ENCODE measurements at places on chromosomes 6 and 20.

- peak; percentile 67 for DNase-seq
Measured at GRCh38 chr6:144585217-144585814, 300.2 kb downstream of the UTRN start.

DNA sequence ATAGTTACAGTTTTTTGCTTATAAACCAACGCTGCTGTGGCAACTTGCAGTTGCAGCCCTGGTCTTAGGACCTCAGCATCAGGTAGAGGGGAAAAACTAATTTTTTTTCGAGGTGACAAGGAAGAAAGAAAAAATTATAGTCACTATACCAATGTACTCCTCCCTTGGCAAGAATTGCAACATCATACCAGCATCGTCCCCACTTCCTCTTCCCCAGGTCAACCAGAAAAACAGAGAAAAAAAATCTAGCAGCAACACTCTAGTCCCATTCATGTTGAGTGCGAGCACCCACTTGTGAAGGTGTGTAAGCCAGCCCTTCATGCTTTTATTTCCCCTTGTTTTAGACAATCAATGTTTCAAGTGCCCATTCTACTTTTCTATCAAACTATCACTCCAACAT, 13.1 kb upstream of the DCBLD1 start:
- no peak for DNase-seq

GRCh38 chr20:17648315-17648646, 33.8 kb downstream of the RRBP1 start:
- no peak for DNase-seq

DNA sequence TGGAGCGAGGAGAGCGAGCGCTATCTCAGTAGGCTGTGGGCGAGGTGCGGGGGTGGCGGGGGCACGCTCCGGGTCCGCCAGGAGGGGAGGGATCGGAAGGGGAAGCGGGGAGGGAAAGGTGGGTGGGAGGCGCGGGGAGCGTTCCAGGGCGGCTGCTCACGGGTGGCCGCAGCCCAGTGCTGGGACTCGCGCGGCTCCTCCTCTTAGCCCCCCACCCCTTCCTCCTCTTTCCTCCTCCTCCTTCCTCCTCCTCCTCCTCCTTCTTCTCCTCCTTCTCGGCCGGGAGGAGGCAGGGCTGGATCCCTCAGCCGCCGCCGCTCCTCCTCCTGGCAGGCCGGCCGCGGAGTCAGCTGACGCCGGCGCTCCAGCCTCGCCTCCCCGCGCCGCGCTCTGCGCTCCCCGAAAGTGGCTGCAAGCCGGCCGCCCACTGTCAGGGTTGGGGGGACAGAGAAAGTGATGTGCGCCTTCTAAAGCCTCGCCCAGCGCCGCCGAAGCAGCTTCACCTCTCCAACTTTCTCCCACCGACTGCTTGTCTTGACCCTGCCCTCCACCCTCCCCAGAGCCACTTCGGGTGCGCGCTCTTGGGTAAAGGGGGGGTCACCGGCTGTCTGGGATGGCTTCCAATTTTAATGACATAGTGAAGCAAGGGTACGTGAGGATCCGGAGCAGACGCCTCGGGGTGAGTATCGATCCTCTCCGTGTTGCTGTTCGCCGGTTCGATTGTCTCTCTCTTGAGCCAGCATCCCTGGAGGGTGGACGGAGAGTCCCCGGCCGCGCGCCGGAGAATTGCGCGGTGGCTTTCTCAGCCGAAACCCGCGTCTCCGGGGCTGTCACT, at the start of gene DOK5:
DOK5 (plus strand) TSS at position 260 of the 835 bp plus-strand sequence; CDS start at position 614, 354 bp downstream.
- peak; percentile 71 for DNase-seq

DNA sequence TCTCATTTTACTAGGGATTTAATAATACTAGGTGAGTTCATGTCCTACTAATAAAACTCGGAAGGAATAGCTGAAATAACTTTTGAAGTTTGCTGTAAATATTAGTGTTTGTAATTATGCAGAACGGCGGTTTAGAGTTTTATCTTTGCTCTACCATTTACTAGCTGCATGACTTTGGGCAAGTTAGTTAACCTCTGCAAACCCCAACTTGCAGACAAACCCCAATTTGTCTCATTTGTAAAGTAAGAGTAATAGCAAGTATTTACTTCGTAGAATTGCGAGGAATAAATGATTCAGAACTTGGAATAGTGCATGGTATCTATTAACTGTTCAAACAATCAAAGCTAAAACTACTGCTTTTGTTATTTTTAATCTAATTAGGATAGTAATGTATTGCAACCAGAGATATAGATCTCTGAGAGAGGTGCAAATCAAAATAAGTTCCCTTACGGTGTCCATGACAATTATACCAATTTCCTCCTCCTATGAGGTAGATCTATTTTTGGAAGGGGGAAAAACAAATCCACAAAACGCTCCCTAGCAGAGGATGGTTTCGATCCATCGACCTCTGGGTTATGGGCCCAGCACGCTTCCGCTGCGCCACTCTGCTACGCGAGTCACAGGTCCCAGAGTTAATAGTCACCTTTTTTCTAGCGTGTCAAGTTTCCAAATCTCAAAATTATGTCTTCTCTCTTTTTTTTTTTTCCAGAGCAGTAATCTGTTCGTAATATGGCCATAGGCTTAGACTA, 35.1 kb upstream of the BTN3A2 start:
- peak; percentile 70 for DNase-seq

DNA sequence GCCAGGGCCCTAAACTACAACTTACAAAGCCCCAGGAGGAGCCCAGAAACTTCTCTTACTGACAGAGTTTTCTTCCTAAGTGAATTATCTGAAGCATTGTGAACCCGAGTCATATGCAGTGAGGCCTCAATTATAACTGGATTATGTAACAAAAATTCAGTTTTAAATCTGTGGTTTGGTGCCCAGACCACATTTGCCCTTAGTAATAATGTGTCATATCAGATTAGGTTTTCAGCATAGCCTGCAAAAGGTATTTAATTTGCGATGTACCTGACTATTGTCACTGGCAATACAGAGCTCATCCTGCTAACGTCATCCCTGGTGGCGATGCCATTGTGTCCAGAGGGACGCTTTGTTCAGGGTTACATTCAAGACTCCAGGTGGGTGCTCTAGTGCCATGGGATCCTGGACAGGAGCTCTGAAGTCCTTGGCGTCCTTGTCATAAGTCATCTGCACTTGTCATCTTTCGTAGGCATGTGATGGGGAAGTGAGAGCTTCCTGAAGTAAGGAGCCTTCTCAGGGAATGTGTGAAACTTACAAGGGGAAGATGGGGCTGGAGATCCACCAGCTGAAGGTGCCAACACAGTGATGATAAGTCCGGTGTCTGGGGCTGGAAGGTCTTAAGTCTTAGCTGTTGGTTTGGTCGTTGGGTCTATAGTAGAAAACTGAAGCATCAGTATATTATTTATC, 65.1 kb downstream of the HIVEP1 start:
- no peak for DNase-seq

- no peak for DNase-seq
Measured at GRCh38 chr6:111727041-111727440, 121.4 kb upstream of the TRAF3IP2 start.

GRCh38 chr6:129713806-129714333, 3.9 kb upstream of the ARHGAP18 start:
- no peak for DNase-seq

- peak; percentile 17 for DNase-seq
Measured at GRCh38 chr6:15536198-15536955, 126.5 kb downstream of the DTNBP1 start.

- peak; percentile 61 for DNase-seq
Measured at GRCh38 chr6:1797801-1798200, 188.1 kb downstream of the FOXC1 start.

DNA sequence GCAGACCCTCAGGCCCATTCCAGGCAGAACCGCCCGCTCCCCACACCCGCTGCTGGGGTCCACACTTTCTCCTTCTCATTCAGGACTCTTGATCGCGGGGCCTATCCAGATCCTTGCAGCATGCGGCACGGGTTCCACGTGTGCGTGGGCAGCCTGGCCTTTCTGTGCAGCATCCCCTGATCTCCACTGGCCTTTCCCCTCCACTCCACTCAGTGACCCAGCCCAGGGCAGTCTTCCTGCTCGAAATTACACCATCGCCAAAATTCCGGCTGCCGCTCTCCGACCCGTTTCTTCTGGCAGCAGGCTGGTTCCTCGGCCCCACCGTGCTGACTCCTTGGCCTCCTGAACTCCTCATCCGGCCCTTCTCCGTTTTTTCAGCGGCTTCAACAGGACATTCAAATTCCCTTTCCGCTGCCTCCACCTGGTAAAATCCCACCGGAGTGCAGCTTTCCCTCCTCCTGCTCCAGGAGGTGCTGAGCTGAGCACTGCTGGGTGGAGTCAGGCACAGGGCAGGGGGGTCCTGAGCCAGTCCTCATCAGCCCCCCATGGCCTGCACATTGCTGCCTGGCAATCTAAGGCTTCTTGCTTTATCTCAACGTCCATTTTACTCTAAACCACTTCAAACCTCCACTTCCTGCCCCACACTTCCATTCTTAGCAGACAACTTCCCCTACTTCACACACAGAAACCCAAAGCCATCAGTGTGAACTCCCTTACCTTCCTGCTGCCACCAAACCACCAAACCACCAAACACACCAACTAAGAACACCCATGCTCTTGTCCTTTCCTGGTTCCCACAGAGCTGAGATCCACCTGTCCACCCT, 9.0 kb downstream of the SFT2D1 start:
- DNase-seq, result no peak

- no peak for DNase-seq
Measured at GRCh38 chr6:20924911-20925543, 390.8 kb downstream of the CDKAL1 start.

DNA sequence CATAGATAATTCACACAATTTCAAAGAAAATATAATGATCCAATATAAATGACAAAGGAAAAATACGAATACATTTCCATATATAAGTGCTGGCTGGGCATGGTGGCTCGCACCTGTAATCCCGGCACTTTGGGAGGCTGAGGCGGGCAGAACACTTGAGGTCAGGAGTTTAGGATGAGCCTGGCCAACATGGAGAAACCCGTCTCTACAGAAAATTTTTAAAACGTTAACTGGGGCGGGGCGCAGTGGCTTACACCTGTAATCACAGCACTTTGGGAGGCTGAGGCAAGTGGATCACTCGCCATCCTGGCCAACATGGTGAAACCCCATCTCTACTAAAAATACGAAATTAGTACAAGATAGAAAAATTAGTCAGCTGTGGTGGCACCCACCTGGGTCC, 14.9 kb upstream of the MAPK13 start:
- DNase-seq, result no peak

GRCh38 chr6:89566008-89566800, 72.3 kb downstream of the LYRM2 start:
- DNase-seq, result no peak

GRCh38 chr6:151721146-151721545, 86.3 kb upstream of the ESR1 start:
- DNase-seq, result peak; percentile 66

DNA sequence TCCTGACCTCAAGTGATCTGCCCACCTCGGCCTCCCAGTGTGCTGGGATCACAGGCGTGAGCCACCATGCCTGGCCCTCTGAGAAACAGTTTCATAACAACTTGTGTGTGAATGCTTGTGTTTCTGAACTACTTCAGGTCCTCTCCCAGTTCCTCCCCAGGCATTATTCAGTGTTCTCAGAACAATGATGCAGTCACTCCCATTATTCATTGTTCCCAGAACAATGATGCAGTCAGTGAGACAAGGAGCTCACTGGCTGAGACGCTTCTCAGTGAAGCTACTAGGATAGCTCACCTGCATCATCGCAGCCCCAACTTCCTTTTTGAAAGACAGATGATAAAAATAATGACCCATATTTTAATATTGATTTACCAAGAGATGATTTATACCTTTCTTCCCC, 71.5 kb downstream of the NDUFAF5 start:
- DNase-seq, result no peak

- DNase-seq, result no peak
Measured at GRCh38 chr6:154394571-154394970, 38.0 kb upstream of the IPCEF1 start.

- no peak for DNase-seq
Measured at GRCh38 chr20:47154089-47154488, 202.4 kb downstream of the ZMYND8 start.

DNA sequence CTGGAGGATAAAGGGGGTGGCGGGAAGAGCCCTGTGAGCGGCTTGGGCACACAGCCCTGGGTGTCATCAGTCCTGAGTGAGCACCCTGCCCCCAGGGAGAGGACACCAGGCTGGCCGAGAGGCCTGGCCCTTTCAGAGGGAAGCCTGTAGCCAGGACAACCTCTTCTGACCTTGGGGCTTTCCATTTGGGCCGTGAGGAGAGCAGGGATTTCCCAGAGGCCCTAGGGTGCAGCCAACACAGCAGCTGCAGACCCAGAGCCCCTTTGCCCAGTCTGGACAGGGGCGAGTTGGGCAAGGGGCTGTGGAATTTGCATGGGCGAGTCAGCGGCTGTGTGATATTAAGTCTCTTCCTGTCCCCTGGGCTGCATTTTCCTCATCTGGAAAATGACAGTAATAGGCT, 6.3 kb downstream of the MAP1LC3A start:
- no peak for DNase-seq

- DNase-seq, result no peak
Measured at GRCh38 chr20:6070829-6071695, 17.2 kb upstream of the LRRN4 start.

DNA sequence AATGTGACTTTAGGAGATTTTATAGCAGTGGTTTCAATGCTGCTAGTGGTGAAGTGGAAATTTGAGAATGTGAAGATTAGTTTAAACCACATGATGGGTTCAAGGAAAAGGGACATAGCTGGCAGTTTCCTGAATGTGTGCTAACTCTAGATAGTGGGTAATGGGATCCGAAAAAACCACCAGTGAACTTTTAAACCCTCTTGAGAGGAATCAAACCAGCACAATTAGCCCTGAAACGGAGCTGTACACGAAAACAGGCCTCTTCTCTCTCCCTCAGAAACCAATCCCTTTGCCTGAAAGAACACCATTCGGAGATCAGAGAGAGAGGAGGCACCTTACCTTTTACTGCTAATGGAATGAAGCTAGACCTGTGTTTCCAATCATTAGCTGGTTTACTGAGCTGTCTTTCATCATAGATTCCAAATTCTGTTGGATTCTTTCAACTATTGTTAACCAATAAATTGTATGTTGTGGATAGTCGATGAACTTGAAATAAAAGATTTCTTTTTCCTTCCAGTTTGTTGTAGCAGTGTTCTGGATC, 103.9 kb downstream of the AIG1 start:
- DNase-seq, result no peak

DNA sequence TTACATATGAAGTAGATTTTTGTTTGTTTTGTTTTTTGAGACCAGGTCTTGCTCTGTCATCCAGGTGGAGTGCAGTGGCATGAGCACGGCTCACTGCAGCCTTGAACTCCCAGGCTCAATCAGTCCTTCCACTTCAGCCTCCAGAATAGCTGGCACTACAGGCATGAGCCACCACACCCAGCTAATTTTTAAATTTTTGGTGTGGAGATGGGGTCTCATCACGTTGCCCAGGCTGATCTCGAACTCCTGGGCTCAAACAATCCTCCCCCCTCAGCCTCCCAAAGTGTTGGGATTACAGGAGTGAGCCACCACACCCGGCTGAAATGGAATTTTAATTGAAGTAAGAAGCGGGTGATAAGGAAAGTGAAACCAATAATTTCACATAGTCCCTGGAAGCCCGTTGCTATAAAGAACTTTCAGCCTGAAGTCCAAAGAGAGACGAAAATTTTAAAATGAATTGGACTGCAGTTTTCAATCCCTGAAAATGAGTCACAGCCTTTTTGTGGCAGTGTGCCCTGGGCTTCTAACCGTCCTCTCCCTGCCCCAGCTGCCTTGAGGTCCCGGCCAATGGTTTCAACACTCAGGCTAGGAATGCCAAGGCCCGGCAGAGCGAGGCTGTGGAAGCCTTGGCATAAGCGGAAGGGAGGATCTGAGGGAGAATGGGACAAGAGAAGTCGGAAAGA, 757 bp downstream of the RAET1E start:
- peak; percentile 98 for DNase-seq
